ENCODE measurements at places on chromosomes 1 and 21.

- no peak for DNase-seq
These were observed 9.8 kb downstream of the SLAMF7 start for GRCh38 chr1:160748878-160749269.

GRCh38 chr1:75908717-75909152 is 23.5 kb downstream of the ASB17 start:
- peak; percentile 15 for DNase-seq

GRCh38 chr1:226566234-226566633 is 17.7 kb downstream of the STUM start:
- no peak for DNase-seq

- no peak for DNase-seq
These were observed 57.5 kb upstream of the CPLANE2 start for GRCh38 chr1:16294219-16295212.

DNA sequence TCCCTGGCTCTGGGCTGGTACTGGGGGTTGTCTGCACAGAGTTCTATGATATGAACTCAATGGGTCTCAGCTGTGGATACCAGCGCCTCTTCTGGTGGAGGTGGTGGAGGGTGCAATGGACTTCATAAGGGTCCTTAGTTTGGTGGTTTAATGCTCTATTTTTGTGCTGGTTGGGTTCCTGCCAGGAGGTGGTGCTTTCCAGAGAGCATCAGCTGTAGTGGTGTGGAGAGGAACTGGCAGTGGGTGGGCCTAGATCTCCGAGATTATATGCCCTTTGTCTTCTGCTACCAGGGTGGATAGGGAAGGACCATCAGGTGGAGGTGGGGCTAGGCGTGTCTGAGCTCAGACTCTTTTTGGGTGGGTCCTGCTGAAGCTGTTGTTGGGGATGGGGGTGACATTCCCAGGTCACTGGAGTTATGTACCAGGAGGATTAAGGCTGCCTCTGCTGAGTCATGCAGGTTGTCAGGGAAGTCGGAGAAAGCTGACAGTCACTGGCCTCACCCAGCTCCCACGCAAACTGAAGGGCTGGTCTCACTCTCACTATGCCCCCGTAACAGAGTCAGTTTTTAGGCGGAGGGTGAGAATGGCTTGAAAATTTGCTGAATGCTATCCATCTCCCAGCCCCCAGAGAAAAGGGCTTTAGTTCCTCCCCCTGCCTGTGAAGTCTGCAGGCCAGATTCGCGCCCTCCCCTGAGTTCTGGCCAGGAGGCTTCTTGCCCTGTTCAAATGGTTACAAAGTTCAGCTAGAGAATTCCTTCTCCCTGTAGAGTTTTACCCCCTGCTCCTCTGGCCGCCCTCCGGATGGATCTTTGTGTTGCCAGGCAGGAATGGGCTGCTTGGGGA is 902.9 kb downstream of the LTN1 start:
- no peak for DNase-seq

GRCh38 chr1:247102381-247102780 is 1.8 kb downstream of the ZNF669 start:
- DNase-seq = no peak

GRCh38 chr1:23485002-23485332 is 988 bp upstream of the ASAP3 start:
- no peak for DNase-seq

DNA sequence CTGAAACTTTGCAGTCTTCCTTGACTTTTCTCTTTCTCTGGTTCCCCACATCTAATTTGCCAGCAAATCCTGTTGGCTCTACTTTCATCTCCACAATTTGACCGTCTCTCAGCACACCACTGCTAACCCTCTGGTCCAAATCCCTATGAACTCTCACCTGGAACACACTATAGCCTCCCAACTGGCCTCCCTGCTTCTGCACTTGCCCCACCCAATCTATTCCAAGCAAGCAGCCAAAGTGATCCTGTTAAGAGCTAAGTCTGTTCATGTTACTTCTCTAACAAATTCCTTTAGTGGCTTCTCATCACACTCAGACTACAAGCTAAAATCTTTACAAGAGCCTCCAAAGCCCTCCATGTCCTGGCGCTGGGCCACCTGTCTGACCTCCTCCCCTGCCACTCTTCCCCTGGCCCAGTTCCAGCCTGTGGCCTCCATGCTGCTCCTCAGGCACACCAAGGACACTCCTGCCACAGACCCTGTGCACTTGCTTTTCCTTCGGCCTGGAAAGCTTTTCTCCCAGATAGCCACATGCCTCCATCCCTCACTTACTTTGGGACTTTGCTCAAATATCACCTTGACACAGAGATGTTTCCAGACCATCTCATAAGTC is 104.1 kb downstream of the DTL start:
- DNase-seq = no peak

DNA sequence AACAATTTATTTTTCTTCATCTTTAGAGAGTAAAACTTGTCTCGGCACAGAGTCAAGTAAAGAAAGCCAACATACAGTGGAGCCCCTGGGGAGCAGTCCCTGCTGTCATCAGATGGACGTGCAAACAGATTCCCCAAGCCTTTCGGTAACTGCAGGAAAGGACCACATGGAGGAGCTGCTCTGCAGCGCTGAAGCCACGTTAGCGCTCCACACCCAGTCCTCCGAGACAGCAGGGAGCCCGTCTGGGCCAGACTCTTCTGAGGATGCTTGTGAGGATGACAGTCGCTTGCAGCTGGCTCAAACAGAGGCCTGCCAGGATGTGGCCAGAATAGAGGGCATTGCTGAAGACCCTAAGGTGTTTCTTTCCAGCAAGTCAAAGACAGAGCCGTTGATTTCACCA is 77.1 kb upstream of the SCCPDH start:
- peak; percentile 62 for DNase-seq

- DNase-seq = no peak
These were observed 35.3 kb upstream of the ACTRT2 start for GRCh38 chr1:2985694-2986548.

DNA sequence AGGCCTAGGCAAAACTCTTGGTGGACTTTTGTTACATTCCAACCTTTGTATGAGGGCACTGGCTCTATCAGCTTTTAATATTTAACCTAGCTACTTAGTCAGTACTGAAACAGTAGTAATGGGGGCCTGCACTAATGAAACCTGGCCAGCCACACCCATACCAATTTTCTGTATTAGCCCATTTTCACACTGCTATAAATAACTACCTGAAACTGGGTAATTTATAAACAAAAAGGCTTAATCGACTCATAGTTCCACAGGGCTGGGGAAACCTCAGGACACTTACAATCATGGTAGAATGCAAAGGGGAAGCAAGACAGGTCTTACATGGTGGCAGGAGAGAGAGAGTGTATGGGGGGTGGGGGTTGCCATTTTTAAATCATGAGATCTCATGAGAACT is 245.7 kb upstream of the RGS18 start:
- DNase-seq = no peak

- DNase-seq = no peak
These were observed 41.9 kb upstream of the LRP8 start for GRCh38 chr1:53369761-53370160.

GRCh38 chr1:213008564-213008963 is 7.1 kb downstream of the ANGEL2 start:
- DNase-seq = no peak

GRCh38 chr1:204498981-204499380 is 4.4 kb upstream of the PIK3C2B start:
- no peak for DNase-seq

- DNase-seq = no peak
These were observed 56.3 kb upstream of the C1orf87 start for GRCh38 chr1:60129911-60130310.

DNA sequence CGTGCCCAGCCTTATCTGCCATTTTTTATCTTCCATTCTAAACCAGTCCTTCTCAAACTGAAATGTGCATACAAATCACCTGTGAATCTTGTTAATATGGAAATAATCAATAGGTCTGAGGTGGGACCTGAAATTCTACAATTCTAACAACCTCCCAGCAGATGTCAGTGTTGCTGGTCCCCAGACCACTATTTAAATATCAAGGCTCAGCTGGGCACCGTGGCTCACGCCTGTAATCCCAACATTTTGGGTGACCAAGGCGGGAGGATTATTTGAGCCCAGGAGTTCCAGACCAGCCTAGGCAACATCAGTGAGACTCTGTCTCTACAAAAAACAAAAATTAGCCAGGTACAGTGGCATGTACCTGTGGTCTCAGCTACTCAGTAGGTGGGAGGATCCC is 4.1 kb downstream of the UQCRHL start:
- peak; percentile 29 for DNase-seq

GRCh38 chr1:167472752-167473521 is 45.4 kb downstream of the CD247 start:
- no peak for DNase-seq

- no peak for DNase-seq
These were observed 15.6 kb downstream of the GBP5 start for GRCh38 chr1:89257041-89257440.

- peak; percentile 56 for DNase-seq
These were observed 10.3 kb downstream of the LDLRAD2 start for GRCh38 chr1:21822349-21822748.

GRCh38 chr1:101081496-101082488 is 56.2 kb upstream of the DPH5 start:
- no peak for DNase-seq

DNA sequence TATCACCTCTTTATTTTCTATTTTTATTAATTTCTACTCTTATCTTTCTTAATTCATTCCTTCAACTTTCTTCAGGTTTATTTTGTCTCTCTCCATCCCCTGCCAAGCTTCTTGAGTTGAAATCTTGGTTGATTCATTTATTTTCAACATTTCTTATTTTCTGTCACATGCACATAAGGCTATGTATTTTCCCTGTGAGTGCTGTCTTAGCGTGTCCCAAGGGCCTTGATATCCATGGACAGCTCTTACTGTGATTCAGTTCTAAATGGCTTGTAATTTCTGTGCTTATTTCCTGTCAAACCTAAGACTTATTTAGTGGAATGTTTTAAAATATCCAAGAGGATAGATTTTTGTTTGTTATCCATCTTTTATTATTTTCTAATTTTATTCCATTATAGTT is 36.8 kb upstream of the SCAF4 start:
- DNase-seq = no peak

- no peak for DNase-seq
These were observed 25.5 kb upstream of the RCC1 start for GRCh38 chr1:28480308-28480707.

GRCh38 chr1:166197141-166197540 is 30.3 kb upstream of the FAM78B start:
- DNase-seq = no peak

- no peak for DNase-seq
These were observed 39.8 kb upstream of the ZBTB18 start for GRCh38 chr1:244011271-244011670.

GRCh38 chr1:116451702-116452101 is 78.7 kb downstream of the ATP1A1 start:
- no peak for DNase-seq

- DNase-seq = no peak
These were observed 278.6 kb upstream of the LYPLAL1 start for GRCh38 chr1:218895064-218895587.

GRCh38 chr1:56135069-56135863 is 444.1 kb downstream of the PLPP3 start:
- no peak for DNase-seq

GRCh38 chr1:231354330-231355020 is 16.4 kb downstream of the SPRTN start:
- no peak for DNase-seq

DNA sequence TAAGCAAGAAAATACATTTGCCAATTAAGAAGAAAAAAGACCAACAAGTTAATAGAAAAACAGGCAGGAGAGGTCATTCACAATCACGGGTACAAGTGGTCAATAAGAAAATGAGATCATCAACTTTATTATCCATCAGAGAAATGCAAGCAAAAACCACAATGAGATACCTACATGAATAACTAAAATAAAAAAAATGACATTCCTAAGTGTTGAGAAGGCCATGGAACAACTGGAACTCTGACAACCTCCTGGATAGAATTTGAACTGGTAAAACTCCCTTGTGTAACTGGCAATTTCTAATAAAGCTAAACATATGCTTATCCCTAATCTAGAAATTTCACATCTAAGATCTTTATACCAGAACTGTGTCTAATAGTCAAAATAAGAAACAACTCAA is 135.4 kb upstream of the BACE2 start:
- DNase-seq = no peak

DNA sequence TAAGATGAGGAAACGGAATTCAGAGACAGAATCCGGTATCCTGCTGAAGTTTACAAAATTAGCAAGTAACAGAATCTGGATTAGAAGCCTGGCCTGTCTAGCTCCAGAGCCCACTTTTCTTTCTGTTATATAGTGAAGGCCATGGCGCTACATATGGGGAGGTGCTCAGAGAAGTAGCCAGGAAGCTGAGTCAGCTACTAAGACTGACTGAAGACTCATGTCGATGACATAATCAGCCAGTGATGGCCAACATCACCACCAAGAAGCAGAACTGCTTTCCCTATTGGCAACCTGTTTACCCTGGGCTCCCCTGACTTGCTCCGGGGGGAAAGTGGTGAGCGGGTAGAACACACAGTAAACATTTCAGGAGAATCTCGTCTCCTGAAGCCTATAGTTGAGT is 18.8 kb downstream of the LRRC52 start:
- DNase-seq = no peak

GRCh38 chr1:32223683-32224082 is 1.5 kb downstream of the EIF3I start:
- DNase-seq = no peak

- no peak for DNase-seq
These were observed 18.2 kb downstream of the GRIK3 start for GRCh38 chr1:37016121-37016520.

DNA sequence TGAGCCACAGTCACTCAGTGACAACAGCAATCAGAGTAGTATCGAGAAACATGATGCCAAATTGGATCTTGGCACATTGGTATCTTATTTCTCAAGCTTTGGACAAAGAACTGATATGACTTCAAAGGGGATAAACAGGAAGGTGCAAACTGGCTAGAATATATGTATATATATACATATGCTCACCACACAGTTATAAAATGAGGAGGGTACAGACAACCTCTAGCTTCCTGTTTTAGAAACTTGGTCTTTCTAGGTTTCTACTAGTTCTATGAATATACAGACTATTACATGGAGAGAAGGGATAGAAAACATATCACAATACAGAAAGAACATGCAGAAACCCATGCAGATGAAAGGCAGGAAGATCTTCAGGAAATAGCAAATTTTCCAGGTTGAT is 292.1 kb upstream of the SNX7 start:
- no peak for DNase-seq

All from nephron progenitor cell (in vitro differentiated cells).